ENCODE measurements at places on chromosomes 11 and 22.
A peak's percentile ranks its signal among the peaks of the same experiment; 100 is the strongest.

GRCh38 chr11:35905646-35906276, 38.1 kb upstream of the LDLRAD3 start:
- no peak for DNase-seq

GRCh38 chr22:49613511-49614270, 214.0 kb downstream of the BRD1 start:
- DNase-seq = no peak

DNA sequence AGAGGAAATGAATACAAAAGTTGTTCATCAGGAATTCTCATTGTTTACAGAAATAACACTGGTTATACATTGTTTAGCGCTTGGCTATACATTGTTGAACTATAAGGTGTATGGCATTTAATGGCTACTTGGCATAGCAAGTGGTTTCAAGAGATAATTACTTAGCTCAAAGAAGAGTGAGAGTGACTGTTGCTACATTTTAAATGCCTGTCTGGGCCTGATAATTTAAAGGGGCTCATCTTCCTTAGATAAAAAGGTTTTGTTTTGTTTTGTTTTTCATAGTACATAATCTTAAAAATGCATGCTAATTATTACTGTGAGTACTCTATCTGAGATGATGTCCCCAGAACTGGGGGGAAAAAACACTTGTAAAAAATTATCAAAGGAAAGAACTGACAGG, 1.5 kb upstream of the SMPD1 start:
- DNase-seq = no peak

GRCh38 chr11:118415739-118416068, 14.3 kb downstream of the ATP5MG start:
- no peak for DNase-seq

DNA sequence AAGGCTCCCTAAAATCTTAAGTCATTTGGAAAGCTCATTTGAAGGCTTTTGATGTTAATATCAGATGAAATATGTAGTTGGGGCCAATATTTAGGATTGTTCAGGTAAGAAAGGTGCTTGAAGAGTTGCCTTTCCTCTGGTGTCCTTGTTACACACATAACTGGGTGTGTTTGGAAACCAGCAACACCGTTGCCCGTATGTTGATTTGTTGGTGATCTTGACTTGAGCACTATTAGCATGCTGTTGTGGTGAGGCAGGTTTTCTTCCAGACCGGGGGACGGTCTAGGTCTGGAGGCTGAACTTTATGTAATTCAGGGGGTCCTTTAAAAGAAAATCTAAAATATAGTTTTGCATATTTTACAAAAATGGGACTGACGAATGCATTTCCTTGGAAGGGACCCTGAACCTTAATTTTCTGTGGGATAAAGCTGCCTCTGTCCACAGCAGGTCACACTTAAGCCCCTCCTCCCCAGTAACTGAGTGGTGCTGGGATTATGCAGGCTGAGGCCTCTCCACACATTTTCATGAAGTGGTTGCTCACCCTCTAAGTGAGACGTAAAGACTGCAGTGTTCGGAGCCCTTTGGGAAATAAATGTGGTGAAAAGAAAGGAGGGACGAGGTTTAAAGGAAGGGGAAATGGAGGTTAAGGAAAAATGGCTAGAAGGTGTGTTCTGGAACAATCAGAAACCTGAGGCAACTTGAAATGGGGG, 1.8 kb downstream of the YWHAH start:
- no peak for DNase-seq

DNA sequence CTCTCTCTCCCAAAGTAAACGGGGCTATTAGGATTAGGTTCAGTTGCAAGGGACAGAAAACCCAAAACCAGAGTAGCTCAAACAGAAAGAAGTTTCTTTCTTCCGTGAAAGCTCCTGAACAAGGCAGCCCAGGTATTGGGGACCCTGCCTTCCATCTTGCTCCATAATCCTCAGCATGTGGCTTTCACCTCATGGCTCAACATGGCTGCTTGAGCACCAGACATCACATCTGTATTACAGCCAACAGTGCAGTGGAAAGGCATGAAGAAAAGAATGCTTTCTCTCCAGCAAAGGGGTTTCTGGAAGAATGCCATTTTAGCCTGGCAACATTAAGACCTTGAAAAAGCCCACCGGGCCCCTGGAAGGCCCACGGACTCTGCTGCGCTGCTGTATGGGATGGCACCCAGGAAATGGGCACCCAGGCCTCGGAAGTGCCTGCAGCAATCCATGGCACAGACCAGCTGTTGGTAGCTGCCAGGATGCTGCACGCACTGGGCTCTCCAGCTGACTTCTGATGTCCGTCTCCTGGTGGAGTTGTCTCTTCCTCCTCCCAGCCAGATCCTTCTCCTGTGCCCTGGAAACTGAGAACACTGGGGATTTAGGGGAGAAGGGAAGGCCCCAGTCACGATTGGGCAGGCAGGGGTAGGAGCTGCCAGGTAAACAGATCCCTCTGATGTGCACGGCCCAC, 22.6 kb downstream of the PDGFB start:
- DNase-seq = no peak

GRCh38 chr22:39937906-39938305, 22.3 kb upstream of the TMA7B start:
- no peak for DNase-seq

DNA sequence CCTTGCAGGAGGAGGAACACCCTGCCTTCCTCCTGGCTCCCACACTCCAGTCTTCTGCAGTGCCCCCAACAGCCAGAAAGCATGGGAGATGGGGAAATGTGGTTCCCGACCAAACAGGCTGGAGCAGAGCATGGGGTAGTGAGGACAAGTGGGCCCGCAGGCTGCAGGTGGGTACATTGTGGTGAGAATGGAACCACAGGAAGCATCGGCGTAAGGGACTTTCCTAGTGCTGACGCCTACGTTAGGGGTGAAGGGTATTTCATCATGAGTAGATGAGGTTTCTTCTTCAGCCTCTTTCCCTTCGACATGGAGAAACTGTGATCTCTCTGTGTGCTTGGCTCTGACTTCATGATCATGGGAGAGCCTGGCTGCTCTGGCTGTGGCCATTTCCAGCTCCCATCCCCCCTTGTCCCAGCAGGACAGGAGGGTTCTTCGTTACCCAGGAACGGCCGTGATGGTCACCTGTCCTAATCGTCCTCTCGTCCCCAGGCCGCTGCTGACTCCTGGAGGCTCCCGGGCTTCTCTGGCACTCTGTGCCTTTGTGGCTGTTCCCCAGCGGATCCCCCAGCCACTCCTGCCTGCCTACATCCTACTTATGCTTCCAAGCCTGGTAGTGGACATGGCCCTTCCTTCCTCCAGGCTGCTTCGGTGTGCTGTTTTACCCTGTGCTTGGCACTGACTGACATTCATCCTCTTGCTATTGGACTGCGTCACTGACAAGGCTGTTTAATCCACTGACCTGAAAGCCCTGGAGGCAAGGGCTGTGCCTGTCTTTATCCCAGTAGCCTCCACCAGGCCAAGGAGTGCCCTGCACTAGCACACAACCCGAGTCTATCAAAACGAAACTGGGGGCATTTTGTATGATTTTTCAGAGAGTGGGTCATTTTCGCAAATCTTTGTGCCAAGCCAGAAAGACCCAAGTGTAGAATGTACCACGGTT, 65.2 kb upstream of the CECR2 start:
- DNase-seq = peak; percentile 14

- DNase-seq = no peak
Observed at GRCh38 chr22:38262051-38262795, 10.6 kb downstream of the TMEM184B start.

GRCh38 chr22:37161443-37161842, 11.7 kb upstream of the IL2RB start:
- no peak for DNase-seq

- DNase-seq = no peak
Observed at GRCh38 chr11:69335781-69336405, 41.9 kb downstream of the MYEOV start.

DNA sequence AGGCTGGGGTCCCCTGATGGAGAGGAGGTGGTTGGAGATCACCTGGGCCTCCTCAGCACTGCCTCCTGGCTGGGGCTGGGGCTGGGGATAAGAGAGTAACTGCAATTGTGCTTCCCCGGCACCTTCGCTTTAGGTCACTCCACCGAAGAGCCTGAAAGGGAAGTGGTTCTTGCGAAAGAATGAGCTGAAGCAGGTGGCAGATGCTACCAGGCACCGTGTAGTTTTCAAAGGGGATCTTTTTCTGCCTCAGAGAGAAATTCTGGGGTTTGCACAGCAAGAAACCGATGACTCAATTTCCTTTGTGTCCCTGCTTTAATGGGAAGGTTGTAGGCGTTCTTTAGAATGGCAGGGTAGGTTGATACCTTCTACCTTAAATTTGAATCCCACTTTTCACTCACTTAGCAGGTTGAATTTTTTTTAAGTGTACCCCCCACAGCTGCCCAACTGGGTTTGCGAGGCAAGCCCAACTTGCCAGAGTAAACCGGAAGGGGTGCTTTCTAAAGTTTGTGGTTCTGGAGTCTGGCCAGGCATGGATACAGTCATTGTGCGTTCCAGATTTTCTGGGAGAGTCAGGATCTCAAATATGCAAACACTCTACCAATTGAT, 5.3 kb downstream of the CD44 start:
- peak; percentile 35 for DNase-seq

GRCh38 chr11:135027461-135027860, 615.4 kb upstream of the B3GAT1 start:
- no peak for DNase-seq

DNA sequence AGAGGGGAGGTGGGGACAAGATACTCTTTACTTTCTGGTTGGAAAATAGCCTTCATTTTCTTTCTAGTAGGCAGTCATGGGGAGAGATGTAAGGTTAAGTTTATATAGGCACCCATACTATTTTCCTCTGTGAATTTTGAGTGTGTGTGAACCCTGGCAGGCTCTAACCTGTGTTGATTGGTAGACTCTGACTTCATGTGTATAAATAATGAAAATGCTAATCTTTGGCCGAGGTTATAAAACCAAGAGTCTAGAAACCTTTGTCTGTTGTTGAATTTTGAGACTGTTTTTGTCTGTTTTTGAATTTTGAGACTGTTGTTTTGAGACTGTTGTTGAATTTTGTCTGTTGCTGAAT, 14.0 kb downstream of the TRIM44 start:
- no peak for DNase-seq

GRCh38 chr22:29105468-29105867, 32.6 kb downstream of the KREMEN1 start:
- no peak for DNase-seq

DNA sequence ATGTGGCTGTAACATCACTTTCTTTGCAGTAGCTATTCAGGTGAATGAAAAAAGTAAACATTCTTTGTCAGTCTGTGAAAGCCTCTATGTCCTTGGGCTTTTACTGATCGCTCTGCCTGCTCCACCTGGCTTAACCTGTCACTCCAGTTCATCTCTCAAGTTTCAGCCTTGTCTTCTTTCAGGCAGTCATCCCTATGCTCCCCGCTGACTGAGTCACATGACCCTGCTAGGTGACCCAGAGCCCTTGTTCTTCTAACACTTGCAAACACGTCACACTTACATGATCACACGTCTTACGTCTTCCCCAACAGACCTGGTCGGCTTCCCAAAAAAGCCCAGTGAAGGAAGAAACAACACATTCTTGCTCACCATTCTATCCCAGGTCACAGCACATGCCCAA, 499.3 kb upstream of the TENM4 start:
- DNase-seq = no peak

GRCh38 chr22:45129703-45130524, 33.8 kb upstream of the NUP50 start:
- no peak for DNase-seq

GRCh38 chr11:80592546-80592945, 1151.7 kb upstream of the TENM4 start:
- no peak for DNase-seq

GRCh38 chr11:121467471-121467870, 14.7 kb upstream of the SORL1-AS1 start:
- no peak for DNase-seq

GRCh38 chr11:15471048-15471894, 356.5 kb downstream of the INSC start:
- DNase-seq = no peak

DNA sequence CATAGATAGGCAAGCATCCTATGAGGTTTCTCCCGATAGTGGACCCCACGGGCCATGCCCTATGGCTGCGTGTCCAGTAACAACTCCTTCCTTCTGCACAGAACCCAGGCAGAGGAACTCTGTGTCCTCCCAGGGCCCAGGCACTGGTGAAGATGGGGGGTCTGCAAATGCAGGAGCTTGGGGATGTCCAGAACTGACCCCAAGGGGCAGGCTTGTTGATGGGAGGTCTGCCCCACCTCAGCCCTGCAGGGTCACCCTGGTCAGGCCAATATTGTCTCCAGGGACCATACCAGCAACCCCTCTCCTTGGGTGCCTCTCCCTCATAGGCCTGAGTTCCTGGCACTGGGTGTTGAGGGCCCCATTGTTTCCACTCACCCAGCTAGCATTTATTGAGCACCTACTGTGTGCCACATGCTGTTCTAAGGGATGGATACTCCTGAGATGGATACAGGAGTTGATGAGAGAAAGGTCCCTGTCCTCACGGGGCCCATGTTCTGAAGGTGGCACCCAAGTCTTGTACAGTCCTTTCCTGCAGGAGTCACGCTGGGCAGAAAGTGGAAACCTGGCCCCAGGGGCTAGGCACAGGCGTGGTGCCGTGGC, 26.3 kb upstream of the TXNRD2 start:
- DNase-seq = no peak

- no peak for DNase-seq
Observed at GRCh38 chr11:133619973-133620372, 87.7 kb upstream of the OPCML start.

DNA sequence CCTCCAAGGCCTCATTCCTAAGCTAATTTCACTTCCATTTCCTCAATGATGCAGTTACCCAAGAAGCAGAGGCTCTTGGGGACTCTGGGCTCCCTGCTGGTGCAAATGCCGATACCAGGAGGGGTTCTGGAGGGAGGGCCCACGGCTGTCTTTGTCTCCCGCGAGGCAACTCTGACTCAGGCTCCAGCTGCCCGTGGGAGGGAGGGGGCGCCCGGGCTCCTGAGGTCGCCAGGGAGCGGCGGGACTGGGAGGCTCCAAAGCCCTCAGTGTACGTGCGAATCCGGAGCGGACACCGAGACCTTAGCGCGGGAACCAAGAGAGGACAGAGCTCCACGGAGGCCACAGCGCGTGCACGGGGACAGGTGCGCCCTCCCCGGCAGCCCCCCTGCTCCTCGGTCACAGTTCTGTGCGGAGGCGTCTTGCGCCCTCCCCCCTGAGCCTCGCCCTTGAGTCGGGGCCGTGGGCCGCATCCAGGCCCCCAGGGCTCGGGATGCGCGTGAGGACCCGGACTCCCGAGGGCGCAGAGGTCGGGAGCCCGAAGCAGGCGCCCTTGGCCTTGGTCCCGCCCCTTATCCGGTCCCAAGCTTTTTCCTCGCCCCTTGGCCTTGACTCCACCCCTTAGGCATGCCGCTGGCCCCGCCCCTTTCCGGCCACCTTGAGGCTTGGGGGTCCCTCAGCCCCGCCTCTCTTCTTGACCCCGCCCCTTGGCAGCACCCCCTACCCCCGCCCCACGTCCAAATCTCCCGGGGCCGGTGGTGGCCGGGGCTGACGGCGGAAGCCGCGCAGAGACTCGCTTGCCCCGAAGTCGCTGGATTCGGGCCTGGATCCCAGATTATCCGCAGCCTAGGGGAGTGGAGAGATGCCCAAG, 4.7 kb upstream of the SHISA8 start:
- no peak for DNase-seq

GRCh38 chr11:14448240-14448639, 51.4 kb downstream of the COPB1 start:
- no peak for DNase-seq

- DNase-seq = no peak
Observed at GRCh38 chr11:30328681-30329080, 5.8 kb downstream of the ARL14EP start.

GRCh38 chr11:36162006-36162882, 127.0 kb downstream of the COMMD9 start:
- no peak for DNase-seq
